Urinary bladder (tissue), 4 donors: ENCODE measurements at places on chromosomes 2 and 18. TPM values are rescaled to one million over a fixed set of nuclear protein-coding genes. Genes with fewer than 3 reads are reported as not detected.

- DNase-seq: no peak
Observed at GRCh38 chr18:26482569-26482968, 65.8 kb downstream of the KCTD1 start.

STK17B gene
- 6.0 TPM for polyA plus RNA-seq

- DNase-seq: no peak
Observed at GRCh38 chr2:26442707-26443106, 35.2 kb downstream of the OTOF start.

GRCh38 chr2:101367508-101367907 lies 19.8 kb downstream of the CREG2 start:
- no peak for DNase-seq

- no peak for DNase-seq
Observed at GRCh38 chr2:193276988-193277387, 1082.3 kb upstream of the TMEFF2 start.

DNA sequence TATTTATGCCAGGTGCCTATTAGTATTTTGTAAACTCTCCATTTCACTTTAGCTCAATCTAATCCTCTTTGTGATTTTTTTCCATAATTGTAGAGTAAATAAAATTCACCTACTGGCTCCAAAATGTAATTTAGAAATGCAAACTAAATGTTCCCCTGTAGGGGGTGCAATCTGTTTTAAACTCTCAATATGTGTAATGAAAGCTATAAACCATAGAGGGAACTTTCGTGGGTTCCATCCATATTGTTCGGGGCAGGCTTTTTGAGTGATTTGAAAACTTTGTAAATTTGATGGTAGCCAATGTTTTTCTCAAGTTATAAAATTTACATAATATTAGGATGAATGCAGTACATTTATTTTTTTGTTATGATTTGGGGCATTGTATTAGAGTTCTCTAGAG lies 49.4 kb downstream of the TSPYL6 start:
- no peak for DNase-seq

GRCh38 chr2:40181855-40182254 lies 270.0 kb downstream of the SLC8A1 start:
- no peak for DNase-seq

DNA sequence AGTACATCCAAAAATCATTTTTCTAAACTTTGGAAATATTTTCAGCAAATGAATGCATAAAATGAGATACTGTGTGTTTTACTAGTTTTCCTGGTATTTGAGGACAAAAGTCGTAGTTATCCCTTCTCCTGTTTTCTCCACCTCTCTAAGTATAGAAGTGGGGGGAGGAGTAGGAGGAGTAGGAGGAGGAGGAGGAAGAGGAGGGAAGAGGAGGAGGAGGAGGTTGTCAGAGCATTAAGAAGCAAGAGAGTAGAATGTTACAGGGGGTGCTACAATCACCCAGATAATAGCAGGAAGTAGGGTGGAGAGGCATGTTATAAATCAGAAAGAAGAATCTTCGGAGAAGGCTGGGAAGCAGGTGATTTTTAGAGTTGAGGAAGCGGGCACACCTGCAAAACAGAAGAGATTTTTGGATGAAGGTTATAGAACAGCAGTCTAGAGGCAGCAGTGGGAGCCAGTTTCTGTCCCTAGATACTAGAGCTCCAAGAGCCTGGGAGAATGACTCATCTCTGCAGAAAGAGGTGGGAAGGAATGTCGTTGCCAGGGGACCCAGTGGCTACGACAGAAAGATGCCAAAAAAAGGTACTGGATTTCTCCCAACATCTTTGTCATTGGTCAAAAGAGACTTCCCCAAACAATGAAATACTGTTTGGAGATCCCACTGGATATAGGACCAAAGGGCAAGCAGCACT lies 44.2 kb upstream of the AQP4 start:
- no peak for DNase-seq

DNA sequence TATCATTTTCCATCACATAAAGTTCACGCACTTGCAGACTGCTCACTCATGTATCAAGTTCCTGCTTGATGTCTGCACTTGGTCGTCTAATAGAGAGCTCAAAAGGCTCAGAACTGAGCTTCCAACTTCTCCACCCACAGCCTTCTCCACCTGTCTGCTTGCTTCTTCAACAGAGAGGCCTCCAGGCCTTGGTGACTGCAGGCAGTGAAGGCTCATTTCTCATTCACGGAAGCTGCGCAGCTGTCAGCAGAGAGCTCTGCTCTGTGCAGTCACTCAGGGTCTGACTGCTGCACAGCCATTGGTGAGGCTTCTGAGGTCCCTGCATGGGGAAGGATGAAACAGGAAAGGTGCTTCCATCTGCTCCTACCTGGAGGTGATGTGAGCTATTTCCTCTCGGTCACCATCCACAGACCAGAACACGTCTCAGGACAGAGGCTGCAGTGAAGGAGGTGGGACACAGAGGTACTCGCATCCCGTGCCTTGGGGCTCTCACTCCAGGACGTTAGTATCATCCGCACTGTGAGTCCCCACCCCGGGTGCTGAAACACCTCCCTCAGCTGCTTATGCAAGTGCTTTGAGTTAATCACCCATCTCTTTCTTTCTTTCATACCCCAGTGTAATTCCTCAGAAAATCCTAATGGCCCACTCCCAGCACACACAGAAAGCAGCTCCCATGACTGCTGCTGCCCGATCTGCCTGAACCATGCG lies 126.2 kb downstream of the TMEM18 start:
- DNase-seq: no peak

DNA sequence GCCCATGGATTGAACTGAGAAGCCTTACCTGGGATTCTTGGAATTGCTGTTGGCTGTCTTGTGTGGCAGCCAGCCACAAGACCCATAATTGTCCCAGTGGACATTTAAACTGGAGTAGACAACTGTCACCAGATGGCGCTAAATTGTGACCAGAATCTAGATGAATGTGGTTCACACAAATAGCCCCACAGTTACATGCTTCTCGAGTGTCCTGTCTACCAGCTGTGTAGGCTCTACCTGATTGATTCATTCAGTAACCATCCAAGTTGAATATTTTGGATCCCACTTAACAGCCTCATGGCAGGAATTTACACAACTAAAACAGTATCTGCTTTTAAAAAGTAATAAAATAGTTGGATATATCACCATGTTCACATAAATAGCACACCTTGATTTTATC lies 73.2 kb downstream of the MAP4K4 start:
- DNase-seq: no peak

TNFAIP6 gene
- 1.7 TPM for polyA plus RNA-seq

DNA sequence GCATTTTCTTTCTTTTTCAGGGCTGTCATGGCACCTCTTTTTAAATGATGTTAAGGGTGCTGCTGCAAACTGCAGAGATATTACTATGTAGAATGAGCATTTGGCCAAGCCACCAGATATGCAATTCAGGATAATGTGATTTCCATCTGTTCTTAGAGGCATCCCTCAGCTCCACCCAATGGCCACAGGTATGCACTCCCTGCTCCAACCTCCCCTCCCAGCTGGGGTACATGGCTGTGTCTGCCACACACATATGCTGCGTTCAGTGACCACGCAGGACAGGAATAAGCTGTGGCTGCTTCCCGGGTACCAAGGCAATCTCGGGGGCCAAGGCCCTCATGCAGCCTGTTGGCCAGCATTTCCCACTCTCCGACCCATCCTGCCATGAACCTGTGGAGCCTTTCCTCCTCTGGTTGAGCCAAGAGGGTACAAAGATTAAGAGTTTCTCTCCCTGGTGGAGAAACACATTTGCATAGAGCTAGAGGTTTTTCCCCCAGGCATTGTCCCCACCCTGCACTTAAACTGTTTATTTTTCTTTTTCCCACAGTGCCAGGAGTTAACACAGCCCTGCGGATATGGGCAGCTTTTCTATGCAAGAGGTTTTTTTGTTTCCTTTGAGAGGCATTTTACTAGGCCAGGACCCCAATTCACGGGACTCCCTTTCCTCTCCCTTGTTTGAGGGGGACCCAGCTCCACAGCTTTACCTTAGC lies 147.0 kb downstream of the GCA start:
- no peak for DNase-seq

DNA sequence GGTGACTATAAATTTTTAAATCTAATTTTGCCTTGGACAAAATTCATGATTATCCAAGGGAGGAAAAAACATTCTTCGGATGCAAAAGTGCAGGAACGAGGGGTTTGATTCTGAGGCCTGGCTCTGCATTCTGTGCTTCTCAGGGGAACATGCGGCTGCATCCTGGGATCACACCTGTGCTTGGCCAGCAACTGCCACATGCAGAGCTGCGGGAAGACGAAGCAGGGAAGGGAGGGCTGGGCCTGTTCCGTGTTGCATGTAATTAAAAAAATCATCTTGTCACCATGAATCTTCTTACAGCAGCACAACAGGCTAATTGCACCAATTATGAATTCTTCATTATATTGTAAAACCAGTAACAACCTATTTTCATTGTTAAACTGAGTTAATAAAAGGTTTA lies 158.0 kb upstream of the ALKAL2 start:
- no peak for DNase-seq

DOK1 gene
- 18.7 TPM for polyA plus RNA-seq

DNA sequence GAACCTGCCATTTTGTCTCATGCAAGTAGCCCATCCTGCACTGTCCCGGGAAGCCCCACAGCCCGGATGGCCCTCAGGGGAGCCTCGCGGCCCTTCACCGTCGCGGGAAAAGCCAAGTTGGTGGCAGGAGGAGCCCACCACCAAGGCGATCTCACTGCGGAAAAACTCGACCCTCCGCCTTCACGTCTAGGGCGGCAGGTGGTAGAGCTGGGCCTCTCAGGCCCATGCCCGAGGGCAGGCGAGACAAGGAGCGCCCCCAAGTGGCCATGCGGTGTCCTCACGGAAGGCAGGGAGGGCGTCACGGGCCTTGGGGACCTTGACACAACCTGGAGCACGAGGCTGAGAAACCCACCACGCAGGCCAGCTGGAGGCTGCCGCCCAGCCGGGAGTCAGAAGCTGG lies 34.8 kb upstream of the SKA1 start:
- no peak for DNase-seq

GRCh38 chr18:76986406-76986805 lies 146.2 kb downstream of the MBP start:
- DNase-seq: no peak

DNA sequence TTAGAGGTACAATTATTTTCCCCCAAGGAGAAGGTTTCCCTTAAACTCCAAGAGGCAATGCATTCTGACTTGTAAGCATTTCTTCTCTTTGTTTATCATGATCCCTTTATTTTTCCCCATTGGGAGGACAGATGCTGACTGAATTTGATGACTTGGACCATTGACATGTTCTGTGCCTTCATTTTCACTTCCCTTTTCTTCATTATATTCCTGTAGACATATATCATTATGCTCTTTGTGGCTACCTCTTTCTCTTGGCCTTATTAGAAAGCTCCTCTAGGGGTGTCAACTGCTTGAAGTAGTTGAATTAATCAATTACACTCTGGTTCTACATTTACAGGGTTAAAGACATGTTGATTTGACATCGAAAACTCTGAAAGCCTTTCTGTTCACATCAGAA lies 330.0 kb upstream of the DCC start:
- no peak for DNase-seq

IL1B gene
- polyA plus RNA-seq: 7.5 TPM

GRCh38 chr2:10526281-10527000 lies 78.3 kb upstream of the ODC1 start:
- no peak for DNase-seq

DNA sequence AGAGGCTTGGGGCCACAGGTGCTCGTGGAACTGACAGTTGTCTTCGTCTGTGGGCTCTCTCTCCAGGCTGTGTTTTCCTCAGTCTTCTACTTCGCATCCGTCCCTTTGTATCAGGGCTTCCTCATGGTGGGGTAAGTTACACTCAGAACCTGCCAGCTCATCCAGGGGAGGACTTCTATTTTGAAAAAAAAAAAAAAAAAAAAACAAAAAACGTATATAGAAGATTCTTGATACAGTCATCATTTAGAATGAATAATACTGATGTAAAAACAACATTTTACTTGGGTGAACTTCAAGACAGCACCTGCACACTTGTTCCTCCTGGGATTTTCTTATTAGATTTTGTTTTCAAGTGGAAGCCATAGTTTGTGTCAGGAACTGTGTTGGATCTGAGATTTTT lies 47.7 kb upstream of the NFATC1 start:
- DNase-seq: no peak

SETBP1 gene
- polyA plus RNA-seq: 12.6 TPM

DUSP28 gene
- polyA plus RNA-seq: 5.8 TPM

GRCh38 chr2:15640261-15640711 lies 48.6 kb downstream of the DDX1 start:
- DNase-seq: no peak

DNA sequence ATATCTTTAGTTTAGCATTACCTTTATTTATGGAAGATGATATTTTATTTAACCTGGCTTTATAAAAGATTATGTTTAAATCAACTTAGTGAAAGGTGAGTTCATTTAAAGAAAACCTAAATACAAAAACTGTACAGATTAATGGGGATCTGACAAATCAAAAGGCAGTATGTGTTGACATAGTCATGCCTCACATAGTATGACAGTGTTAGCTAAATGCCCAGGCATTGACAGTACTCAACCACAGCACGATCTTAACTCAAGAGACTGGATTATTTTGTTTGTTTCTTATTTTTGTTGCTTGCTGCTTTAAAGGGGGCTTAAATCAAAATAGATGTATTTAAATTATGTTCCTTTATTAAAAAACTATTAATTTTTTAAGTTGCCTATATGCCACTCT lies 7.8 kb downstream of the DOK6 start:
- DNase-seq: no peak

ADRA2B gene
- 1.2 TPM for polyA plus RNA-seq

GRCh38 chr2:73987109-73987947 lies 2.6 kb downstream of the TET3 start:
- no peak for DNase-seq

PIEZO2 gene
- polyA plus RNA-seq: 5.9 TPM

- DNase-seq: no peak
Observed at GRCh38 chr2:189834059-189834458, 49.8 kb downstream of the PMS1 start.

- DNase-seq: no peak
Observed at GRCh38 chr2:38537937-38538525, 64.7 kb downstream of the HNRNPLL start.

GRCh38 chr2:46179037-46179621 lies 118.1 kb upstream of the EPAS1 start:
- peak; percentile 32 for DNase-seq

GRCh38 chr18:5315838-5316237 lies 20.3 kb upstream of the ZBTB14 start:
- DNase-seq: no peak

- no peak for DNase-seq
Observed at GRCh38 chr2:127579231-127579630, 43.7 kb downstream of the MYO7B start.

- DNase-seq: no peak
Observed at GRCh38 chr2:215828528-215829184, 184.7 kb downstream of the MREG start.
